ENCODE measurements at places on chromosomes 5 and 9.

GRCh38 chr9:131732061-131732526, 7.8 kb downstream of the RAPGEF1 start:
- no peak for DNase-seq

GRCh38 chr9:115972362-115972761, 181.2 kb upstream of the PAPPA start:
- peak; percentile 38 for DNase-seq

DNA sequence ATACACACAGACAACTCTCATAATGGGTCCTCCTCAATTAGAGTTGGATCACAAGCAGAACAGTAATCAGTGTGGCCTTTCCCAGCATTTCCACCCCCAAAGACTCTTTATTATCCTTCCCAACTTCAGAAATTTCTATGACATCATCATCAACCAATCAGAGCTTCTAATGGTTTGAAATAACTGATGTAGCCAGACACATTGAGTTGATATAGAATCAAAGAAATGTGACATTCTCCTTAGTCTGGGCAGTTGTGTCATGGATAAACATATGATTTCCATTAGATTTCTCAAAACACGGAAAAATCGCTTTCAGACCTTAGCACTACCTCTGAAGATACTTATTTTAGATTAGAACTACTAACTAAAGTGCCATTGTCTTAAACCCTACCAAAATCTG, 75.7 kb upstream of the NFIB start:
- no peak for DNase-seq

DNA sequence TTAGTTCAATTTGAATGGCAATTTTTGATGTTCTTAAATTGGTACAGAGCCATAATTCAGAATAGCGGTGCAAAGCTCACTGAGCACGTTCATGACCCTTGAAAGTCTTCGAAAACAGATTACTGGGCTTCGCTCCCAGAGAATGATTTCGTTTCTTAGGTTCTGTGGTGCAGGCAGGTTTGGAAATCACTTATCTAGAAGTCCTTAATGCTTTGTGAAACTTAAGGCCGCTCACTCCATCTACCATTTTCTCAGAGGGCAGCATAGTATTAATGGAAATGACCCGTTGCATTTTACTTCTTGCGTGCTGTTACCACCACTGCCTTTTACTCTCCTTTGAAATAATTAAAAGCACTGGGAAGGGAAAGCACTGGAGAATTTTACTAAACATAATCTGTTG, 2.9 kb upstream of the MAT2B start:
- DNase-seq, result no peak

DNA sequence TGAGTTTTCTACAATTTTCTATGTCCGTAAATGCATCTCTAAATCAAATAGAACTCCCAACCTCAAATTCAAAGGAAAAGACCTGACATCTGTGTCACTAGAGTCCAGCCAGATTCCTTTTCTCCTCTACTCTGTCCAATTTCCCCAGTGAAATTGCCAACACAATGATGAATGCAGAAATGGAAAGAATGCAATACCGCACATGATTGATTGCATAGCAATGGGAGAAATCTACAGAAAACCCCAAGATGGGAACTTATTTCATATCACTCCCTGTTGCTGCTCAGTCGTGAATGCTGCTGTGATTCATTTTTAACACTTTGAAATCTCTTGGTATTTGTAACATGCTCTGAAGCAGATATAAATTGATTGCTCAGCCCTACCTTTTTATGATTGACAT, 355.1 kb upstream of the TUSC1 start:
- DNase-seq, result no peak

GRCh38 chr5:1755321-1755949, 44.2 kb downstream of the MRPL36 start:
- no peak for DNase-seq

DNA sequence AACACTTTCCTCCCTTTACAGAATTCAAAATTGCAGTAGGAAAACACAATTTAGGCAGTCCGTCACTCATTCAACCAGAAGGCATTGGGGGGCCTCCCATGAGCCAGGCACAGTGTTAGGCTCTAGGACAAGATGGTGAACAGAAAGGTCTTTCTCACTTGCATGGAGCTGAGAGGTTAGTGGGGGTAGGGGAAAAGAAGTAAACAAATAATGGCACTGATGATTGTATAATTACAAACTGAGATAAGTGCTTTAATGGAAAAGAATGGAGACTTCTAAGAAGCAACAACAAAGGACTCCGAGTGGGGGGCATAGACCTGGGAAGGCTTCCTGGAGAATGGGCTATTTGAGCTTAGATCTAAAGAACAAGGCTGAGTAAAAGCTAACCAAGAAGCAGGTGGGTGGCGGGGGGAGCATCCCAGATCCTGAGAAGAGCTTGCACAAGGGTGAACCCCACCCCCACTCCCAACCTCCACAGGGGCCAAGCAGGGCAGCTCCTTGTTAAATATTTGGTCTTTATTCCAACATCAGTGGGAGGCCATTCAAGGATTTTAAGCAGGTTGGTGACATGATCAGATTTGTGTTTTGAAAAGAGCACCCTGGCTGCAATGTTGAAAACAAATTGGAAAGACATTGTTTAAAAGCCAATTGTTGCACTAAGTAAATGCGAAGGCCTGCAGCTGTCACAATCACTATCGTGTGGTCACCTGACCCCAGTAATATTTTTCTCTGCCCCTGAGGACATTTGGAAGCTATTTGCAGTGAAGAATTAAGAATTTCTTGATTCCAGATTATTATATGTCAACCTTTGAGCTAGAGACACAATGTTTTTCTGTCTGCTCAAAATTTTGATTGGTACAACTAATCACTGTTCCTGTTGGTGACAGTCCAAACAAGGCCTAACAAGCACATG, 73.9 kb upstream of the EFNA5 start:
- DNase-seq, result no peak

- no peak for DNase-seq
Observed at GRCh38 chr5:68296895-68297294, 81.3 kb downstream of the PIK3R1 start.

DNA sequence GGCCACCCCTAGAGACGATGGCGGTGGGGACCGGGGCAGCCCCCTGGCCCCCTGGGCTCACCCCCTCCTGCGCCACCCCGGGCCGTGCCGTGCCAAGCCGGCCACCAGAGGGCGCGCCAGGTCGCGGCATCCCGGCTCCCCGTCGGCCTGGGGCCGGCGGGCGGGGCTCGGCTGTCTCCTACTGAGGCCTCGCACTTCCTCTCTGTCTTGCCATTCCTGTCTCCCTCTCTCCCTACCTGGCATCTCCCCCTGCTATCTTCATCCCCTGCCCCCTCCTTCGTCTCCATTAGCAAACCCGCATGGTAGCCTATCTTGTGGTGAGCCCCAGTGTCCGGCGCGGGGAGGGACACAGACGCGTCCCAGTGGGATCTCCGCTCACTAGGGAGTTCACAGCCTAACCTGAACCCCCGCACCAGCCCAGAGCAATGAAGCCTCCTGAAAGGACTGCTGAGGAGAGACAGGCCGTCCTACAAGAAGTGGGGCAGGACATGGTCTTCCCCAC, 29.8 kb upstream of the FABP6 start:
- DNase-seq, result peak; percentile 54

Measured in choroid plexus epithelial cell (primary cell).